ENCODE measurements at places on chromosomes 3 and 15.
A peak's percentile ranks its signal among the peaks of the same experiment; 100 is the strongest.

GRCh38 chr15:49036650-49037545 lies 9.3 kb downstream of the SECISBP2L start:
- no peak for DNase-seq

DNA sequence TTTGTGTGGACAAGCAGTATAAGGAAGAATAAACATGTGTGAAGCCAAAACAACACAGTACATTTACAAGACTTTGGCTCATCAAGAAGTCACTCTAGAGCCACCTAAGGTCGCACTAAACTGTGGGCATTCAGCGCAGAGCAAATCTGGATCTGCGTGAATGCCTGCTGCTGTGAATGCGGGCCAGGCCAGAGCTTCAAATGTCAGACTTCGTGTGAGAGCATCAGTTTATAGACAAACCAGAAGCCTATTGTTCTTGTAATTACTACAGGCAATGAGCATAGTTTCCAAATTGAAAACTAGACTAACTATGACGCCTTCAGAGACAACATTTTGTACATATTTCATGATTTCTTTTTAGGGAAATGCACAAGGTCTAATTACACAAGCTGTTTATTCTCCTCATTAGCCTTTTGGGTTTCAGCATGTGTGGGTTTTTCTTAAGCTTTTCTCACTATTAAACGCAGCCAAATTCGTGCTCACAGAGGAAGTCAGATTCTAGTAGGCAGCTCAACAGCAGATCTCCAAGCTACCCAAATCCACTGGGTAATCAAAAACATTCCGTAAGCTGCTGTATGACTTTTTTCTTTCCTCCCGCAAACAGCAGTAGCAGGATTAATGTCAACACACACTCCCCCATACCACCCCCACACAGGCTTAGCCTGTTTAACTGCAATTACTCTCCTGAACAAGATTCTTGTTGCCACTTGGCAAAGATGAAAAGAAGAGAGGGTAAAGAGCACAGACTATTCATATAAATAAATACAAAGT lies 84.5 kb upstream of the SETMAR start:
- DNase-seq, result peak; percentile 1

DNA sequence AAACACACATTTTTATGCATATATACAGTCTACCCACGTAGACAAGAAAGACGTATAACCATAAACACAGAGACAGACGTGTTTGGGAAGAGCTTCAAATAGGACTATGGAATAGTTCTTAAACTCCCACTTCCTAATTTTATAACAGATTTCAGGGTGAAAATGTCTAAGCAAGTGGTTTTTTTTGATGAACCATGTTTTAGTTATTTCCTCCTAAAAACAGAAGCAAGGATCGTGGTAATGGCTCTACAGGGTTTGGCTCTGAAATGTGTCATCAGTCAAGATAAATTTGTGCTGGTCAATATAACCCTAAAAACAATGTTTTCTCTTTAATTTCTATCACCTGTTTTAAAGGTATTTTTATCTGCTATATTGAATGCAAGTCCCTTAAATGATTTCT lies 58.2 kb downstream of the FMN1 start:
- no peak for DNase-seq

DNA sequence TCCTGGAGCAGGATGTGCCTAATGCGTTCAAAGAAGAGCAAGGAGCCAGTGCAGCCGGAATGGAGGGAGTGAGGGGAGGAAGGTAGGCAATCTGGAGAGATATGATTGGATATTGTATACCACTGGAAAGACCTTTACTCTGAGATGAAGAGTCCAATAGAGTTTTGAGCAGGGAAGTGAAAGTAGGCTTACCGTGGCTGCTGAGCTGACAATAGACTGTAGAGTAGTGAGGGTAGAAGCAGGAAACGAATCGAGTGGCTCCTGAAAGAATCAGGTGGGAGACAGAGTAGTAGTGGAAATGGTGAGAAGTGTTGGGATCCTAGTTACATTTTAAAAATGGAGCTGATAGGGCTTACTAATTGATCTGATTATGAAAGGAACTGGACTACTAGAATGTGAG lies 51.8 kb upstream of the NUDT16 start:
- no peak for DNase-seq

GRCh38 chr3:194237110-194237509 lies 101.2 kb downstream of the HES1 start:
- DNase-seq, result no peak

GRCh38 chr15:77612958-77613601 lies 19.6 kb downstream of the LINGO1 start:
- no peak for DNase-seq

DNA sequence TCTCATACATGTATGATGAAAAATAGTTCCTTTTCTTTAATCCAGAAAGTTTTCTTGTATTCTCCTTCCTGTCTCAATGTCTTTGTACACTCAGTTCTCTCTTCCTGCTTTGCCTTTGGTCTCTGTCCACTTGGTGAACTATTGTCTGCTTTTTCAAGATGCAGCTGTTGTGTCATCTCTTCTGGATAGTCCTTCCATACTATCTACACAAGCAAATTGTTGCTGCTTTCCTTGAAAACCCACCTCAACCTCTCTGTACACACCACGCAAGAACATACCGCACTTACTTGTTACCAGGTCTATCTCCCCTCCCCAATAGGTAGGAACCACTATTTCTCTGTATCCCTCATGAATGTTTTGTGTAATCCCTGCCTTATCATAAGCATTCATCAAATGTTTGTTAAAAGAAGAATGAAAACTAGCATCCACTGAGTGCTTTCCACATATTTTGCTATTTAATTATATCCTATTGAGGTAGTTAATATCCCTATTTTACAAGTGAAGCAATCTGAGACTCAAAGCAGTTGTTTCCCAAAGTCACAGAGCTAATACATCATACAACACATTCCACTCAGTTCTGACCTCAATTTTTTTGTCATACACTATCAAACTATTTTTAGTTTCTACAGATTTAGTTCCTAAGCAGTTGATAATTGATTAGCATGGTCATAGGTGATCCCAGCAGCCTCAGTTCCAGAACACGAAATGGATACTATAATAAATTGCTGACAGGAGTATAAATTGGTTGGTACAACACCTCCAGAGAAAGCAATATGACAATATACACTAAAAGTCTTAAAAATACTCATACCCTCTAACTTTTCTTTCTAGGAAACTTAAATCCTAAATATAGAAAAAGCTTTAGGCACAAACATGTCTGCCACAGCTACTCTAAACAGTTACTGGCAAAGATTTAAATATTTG lies 19.6 kb downstream of the HACL1 start:
- no peak for DNase-seq

- DNase-seq, result no peak
Observed at GRCh38 chr3:37139567-37140052, 34.8 kb downstream of the LRRFIP2 start.

DNA sequence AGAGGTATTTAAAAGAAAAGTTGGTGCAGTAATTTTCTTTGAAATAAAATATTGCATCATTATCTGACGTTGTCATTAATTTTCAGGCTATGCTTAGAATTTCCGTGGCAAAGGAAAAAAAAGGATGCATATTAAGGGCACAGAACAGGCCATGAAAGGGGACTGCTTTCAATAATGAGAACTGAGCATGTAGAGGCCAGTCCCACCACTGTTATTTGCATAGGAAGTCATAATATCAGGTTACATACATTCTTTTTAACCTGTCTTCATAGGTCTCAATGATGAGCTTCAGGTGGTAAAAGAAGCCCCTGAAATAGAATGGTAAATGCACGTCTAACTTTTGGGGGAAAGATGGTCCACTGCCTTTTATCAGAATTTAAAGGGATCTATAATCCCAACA lies 272.1 kb upstream of the ALCAM start:
- DNase-seq, result no peak

GRCh38 chr3:7977245-7978086 lies 524.2 kb upstream of the LMCD1 start:
- DNase-seq, result no peak

GRCh38 chr3:58190882-58191281 lies 19.9 kb downstream of the DNASE1L3 start:
- no peak for DNase-seq

- no peak for DNase-seq
Observed at GRCh38 chr3:30688776-30689641, 82.6 kb downstream of the TGFBR2 start.

GRCh38 chr15:63800241-63800640 lies 33.5 kb downstream of the HERC1 start:
- DNase-seq, result no peak

DNA sequence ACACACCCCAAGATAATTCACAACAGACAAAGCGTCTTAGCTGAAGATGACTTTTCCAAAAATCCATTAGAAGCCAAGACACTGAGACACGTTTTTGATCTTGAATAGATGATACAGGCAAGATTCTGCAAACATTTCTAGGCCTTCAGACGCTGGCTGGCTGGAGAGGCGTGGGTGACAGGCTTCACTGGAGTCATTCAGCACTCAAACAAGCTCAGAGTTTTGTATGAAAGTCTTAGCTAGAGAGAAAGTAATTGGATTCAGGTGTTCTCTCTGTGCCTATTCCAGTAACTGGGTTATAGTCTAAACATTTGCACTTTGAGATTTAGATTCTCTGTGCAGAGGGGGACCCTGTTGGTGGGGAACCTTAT lies 147.7 kb upstream of the BHLHE40 start:
- DNase-seq, result no peak

DNA sequence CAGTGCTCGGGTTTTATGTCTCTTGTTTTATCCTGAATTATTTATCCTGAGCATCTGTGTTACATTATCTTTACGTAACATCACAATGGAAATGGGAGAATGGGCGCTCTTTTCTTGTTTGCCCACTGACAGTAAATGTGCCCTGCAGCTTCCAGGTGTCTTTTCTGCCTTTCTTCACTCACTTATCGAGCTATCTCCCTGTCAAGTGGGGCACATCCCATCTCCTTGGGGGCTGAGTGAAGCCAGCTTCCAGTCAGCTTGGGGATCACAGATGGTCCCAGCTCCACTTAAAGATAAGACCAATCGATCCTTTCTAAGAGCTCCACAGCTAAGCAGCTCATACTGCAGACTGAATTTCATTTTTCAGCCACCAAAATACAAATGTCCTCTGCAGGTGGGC lies 125.8 kb downstream of the KBTBD8 start:
- no peak for DNase-seq

GRCh38 chr3:112175646-112176045 lies 42.6 kb upstream of the GCSAM start:
- no peak for DNase-seq

DNA sequence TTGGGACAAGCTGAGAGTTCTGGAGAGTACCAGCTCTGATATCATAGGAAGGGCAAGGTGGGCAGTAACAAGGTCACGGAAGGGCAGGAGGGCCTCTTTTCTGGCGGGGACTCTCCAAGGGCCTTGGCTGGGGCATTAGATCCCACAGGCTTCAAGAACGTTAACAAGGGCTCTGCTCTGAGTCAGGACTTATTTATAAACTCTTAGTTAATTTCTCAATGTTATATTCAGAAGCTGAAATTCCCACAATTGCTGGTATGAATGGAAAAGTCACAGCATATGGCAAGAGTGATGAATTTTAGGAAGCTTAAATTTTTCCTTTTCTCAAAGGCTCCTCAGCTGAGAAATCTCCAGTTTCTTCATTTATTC lies 320.2 kb upstream of the TBC1D5 start:
- DNase-seq, result no peak

GRCh38 chr3:194382892-194383223 lies 13.3 kb upstream of the LRRC15 start:
- no peak for DNase-seq

GRCh38 chr15:51386486-51386885 lies 45.0 kb downstream of the GLDN start:
- no peak for DNase-seq

- DNase-seq, result no peak
Observed at GRCh38 chr3:32397941-32398340, 6.3 kb downstream of the CMTM7 start.

- DNase-seq, result no peak
Observed at GRCh38 chr3:185586686-185587039, 568 bp downstream of the SENP2 start.

- no peak for DNase-seq
Observed at GRCh38 chr3:178174201-178174915, 361.9 kb upstream of the KCNMB2 start.

Data from C1 segment of cervical spinal cord (tissue), 14 donors.